ENCODE measurements at places on chromosomes 12 and 14. TPM values are rescaled to one million over a fixed set of nuclear protein-coding genes. Genes with fewer than 3 reads are reported as not detected.

Gene SPTB
- 28.1 TPM for total RNA-seq

Gene KCNA5
- total RNA-seq = 12.9 TPM

Gene ANG
- total RNA-seq = 0.92 TPM

Gene B4GALNT1
- total RNA-seq = 47.5 TPM

Gene MYF6
- 0.92 TPM for total RNA-seq

Gene DAAM1
- total RNA-seq = 145 TPM

Gene SLC16A7
- total RNA-seq = 23.1 TPM

Gene DGLUCY
- 37.4 TPM for total RNA-seq

Gene FGF6
- not detected for total RNA-seq

Gene IGFBP6
- 12.7 TPM for total RNA-seq

Gene KLRC1
- not detected for total RNA-seq

Gene MYBPC1
- 27.7 TPM for total RNA-seq

Gene SUSD6
- 7.4 TPM for total RNA-seq

Gene STYK1
- total RNA-seq = 18.7 TPM

Gene NTS
- total RNA-seq = 211 TPM

Gene KIF26A
- 9.2 TPM for total RNA-seq

Gene TRPV4
- total RNA-seq = 0.92 TPM

Gene ADCY4
- 3.2 TPM for total RNA-seq

Gene P2RX7
- total RNA-seq = 5.1 TPM

Gene PRR4
- total RNA-seq = 6.0 TPM

Gene NRL
- total RNA-seq = 2.5 TPM

Gene PLEKHG3
- total RNA-seq = 9.9 TPM

Gene CLEC1A
- 0.69 TPM for total RNA-seq

Gene MEG3
- 487 TPM for total RNA-seq

Gene SLC25A47
- total RNA-seq = not detected

Gene FZD10
- total RNA-seq = 2.5 TPM

Gene TAS2R46
- 3.2 TPM for total RNA-seq

Gene PTPN21
- total RNA-seq = 8.3 TPM

Gene KRT75
- total RNA-seq = not detected

Gene INHBE
- total RNA-seq = not detected

Gene PLEK2
- total RNA-seq = 0.69 TPM

Gene HRK
- total RNA-seq = 2.3 TPM

Gene CACNA1C
- total RNA-seq = 33.0 TPM

Gene LRFN5
- 108 TPM for total RNA-seq

Gene ART4
- 0.46 TPM for total RNA-seq

Gene GARIN6
- not detected for total RNA-seq

Gene CCDC85C
- total RNA-seq = 12.5 TPM

Gene WNT1
- not detected for total RNA-seq

Gene KMT2D
- 29.8 TPM for total RNA-seq

Gene ACRBP
- total RNA-seq = 0.46 TPM

Gene PPP1R36
- total RNA-seq = 1.2 TPM

Gene GLS2
- total RNA-seq = 8.5 TPM
